ENCODE measurements at places on chromosomes 7 and 10.
A peak's percentile ranks its signal among the peaks of the same experiment; 100 is the strongest.

- DNase-seq, result no peak
These were observed 650.5 kb upstream of the SORCS1 start for GRCh38 chr10:107814865-107815487.

DNA sequence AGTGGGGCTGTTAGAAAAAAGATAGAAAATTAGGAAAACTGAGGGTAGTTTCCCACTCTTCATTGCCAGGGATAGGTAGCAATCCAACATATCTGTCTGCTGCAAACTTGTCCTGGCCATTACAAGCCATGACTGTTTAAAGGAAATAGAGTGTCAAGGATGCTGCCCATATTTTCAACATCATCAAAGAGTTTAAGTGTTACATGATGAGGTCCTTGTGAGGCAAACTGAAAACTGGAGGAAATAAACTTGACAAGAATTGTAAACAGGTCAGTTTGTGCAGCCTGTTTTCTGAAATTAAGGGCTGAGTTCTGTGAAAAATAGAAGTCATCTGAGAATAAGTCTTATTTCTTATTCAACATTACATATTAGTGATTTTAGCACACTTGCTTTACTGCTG, 78.0 kb downstream of the VWDE start:
- DNase-seq, result no peak

- no peak for DNase-seq
These were observed 126.3 kb downstream of the LRRC18 start for GRCh38 chr10:48813291-48813690.

GRCh38 chr7:78232806-78233205, 434.2 kb downstream of the PHTF2 start:
- DNase-seq, result no peak

DNA sequence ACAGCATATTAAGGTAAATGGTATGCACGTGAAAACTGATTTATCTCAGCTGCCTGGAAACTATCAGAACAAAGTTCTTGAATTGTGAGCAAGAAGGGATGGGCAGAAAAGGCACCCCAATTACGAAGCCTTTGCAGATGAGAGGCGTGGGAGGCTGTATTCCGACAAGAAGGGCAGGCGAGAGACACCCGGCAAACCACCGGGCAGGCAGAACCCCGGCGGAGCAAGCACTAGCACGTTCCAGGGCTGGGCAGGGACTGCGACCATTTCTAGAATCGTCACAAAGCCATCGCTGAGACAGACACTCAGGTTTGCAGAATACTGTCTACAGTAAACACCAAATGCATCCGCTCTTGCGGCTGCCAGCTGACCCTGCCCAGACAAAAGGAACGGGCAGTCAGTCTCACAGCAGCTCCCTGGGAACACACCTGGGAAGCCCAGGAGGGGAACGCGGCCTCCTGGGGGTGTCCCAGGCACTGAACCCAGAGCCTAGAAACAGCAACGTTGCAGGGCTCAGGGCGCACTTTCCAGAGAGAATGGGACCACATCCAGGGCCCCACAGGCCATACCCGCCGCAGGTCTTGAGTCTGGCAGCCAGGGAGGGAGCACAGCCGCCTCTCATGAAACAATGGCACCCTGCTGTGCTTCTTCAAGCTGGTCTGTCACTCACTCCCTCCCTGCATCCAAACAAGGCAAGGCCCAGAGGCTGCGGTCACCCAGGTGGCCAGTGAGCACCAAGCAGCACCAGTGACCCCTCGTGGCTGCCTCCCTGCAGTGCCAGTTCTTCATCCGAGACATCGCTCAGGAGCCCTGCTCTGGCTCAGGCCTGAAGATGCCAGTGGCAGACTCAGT, 261.9 kb downstream of the PTPRN2 start:
- DNase-seq, result no peak

- DNase-seq, result no peak
These were observed 191.3 kb upstream of the GALNT17 start for GRCh38 chr7:70940597-70940996.

DNA sequence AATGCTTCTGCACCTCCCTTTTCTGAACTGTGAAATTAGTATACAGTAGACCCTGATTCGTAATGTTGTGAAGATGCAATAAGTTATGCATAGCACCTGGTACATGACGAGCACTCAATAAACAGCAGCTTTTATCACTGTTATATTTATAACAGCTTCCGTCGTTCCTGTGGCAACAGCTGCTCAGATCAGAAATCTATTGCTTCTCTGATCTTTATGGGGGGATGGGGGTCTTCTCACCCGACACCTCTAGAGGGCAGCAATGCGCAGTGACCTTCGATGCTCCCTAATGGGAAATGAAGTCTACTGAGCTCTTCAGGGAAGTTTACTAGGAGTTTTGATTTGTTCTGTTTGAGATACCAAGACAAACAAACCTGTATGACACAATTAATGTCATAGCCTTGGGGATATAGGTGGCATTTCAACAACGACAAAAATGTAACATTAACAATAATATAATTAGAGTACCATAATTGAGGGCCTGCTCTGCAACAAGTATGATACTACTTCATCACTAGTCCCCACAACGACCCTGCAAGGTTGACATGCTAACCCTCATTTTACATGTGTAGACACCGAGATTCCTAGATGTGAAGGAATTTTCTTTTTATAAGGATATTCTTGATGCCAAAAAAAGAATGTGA, 289.6 kb downstream of the SFMBT2 start:
- peak; percentile 26 for DNase-seq

GRCh38 chr10:3295582-3296151, 123.1 kb upstream of the PITRM1 start:
- no peak for DNase-seq

All from activated CD8-positive, alpha-beta memory T cell treated with anti-CD3 and anti-CD28 coated beads for 48 hours (primary cell).